ENCODE measurements at places on chromosomes 7 and 10. TPM values are rescaled to one million over a fixed set of nuclear protein-coding genes. Genes with fewer than 3 reads are reported as not detected.

DNA sequence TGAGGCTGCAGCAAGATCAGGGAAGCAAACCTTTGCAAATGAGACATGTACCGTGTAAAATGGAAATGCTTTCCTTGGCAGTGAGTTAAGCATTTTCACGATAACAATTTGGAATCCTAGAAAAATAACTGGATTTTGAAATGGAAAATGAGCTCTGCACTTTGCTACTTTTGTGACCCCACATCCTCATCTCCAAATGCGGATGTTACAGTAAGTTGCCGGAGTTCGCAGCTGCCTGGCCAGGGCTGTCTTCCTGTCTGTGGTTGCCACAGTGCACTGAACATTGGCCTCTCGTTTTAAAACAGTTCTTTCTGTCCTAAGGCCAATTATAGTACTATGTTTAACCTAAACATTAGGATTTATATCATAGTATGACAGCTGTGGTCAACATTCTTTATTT lies 136.2 kb upstream of the FZD8 start:
- DNase-seq = no peak

GRCh38 chr7:63042730-63043511 lies 955.7 kb upstream of the ZNF722 start:
- no peak for DNase-seq

- DNase-seq = no peak
Observed at GRCh38 chr10:124264271-124264670, 154.5 kb downstream of the OAT start.

GRCh38 chr10:80192553-80192952 lies 12.8 kb downstream of the ANXA11 start:
- no peak for DNase-seq

The NPSR1 gene
- total RNA-seq = not detected

Measured in H7 (cell line).